WTC11 (cell line): ENCODE measurements at places on chromosomes 3 and 15.

DNA sequence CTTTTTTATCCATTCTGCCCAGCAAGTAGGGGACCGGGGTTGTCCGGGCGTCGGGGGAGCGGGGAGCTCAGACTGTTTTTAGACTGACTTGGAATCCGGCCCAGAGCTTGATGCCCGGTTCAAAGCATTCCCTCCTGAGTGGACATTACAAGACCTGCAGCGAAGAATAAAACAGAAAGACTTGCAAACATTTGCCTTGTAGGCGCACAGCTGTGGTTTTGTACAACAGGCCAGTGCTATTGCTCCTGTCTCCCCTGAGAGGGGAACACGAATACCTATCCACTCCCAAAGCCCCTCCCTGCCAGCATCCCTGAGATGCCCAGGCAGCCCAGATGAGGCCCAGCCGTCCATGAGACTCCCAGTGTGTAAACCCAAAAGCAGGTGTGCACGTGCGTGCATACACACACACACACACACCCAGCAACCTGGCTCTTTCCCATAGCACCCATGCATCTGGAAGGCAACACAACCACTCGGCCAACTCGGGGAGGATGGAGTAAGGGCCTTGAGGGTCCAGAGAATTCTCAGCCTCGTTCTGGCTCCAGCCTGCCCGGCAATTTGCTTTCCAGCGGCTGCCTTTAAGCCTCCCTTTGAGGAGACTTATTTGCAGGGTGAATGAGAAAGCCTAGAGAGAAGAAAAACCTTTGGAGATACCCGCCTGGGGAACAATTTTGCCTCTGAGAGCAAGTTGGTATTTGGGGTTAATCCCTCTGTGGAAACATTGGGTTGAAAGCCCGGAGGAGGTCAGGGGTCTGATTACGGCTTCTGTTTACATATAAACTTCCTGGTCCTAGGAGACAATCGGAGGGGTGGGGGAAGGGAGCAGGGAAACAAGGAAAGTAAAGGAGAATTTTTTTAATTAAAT lies 161.0 kb upstream of the HES1 start:
- peak; percentile 34 for DNase-seq

DNA sequence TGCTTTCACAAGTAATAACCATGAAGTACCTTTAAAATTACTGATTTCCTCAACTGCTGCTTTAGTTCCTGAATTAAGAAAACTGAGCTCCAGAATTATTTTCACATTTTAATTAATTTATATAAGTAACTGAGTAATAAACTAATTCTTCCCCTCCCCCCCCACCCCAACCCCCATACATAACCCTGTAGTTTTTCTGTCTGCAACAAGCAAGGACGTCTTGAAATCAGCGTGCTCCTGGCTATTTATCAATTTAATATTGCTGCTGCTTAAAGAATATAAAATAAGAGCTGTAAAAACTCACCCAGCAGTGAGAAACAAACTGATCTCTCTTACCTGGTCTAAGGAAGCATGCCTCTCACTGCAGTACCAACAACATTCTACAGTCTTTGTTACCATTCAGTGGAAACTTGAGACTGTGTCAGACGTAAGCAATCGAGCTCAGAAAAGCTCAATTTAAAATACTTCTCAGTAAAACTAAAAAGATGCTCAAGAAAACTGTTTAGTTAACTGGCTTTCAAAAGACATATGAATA lies 121.0 kb downstream of the TFDP2 start:
- no peak for DNase-seq

GRCh38 chr3:131505421-131505820 lies 2.6 kb upstream of the MRPL3 start:
- DNase-seq: no peak

GRCh38 chr3:66404197-66404596 lies 96.6 kb downstream of the LRIG1 start:
- DNase-seq: no peak

DNA sequence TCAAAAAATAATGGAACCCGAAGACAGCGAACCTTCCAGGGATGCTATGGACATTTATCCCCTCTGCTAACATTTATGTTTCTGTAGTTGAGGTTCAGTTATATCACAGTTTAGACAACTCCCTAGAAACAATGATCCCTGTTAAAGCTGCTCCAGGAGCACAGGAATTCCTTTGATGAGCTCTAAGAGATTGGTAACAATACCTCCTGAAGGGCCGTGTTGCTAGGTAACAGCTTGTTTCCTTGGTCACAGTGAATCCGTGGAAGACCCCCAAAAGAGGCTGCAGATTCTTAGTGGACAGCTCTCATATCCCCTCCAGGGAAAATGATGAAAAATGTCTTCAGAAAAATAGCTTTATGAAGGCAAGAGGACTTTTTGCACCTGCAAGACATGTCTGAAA lies 160.2 kb downstream of the SERPINI1 start:
- DNase-seq: peak; percentile 20

- no peak for DNase-seq
Measured at GRCh38 chr3:127949446-127950055, 34.5 kb downstream of the KBTBD12 start.

DNA sequence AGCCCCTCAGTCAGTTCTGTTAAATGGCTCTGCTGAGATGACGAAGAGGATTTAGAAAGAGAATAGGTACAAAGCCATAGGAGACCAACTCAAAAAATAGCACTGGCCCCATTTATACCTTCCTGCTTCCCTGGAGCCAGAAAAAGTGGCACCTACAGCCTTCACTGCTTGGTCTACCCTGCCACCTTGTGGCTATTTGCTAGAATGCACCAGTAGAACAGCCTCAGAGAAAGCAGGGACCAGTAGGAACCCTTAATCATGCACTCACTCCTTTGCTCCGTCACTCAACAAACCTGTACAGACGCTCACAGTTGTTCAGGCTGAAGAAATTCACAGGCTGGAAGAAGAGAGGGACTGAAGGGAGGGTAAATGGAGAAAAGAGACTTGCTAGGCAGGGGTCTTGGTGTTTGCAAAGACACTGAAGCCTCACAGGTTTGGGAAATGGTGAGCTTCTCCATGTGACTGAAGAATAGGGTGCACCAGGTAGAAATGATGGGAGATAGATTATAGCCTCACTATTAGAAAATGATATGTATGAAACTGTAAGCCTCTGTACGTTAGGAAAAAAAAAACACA lies 12.1 kb upstream of the RTP2 start:
- DNase-seq: peak; percentile 81

DNA sequence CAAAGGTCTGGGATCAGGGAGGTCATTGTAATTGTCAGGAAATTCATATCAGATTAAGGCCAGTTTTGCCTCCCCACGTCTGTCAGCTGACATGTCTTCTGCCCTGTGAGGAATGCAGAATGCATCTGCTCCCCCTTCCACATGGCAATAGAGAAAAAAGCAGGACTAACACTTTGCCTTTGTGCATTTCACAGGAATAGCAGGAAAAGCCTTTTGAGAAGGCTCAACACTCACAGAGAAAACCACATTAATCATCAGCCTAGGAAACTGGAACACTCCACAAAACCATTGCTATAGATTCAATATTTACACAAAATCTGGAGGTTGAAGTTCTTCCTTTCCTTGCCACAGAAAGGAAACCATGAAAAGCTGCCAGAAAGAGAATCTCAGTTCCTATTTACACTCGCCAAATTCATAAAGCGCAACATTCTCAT lies 165.2 kb upstream of the HES1 start:
- no peak for DNase-seq

DNA sequence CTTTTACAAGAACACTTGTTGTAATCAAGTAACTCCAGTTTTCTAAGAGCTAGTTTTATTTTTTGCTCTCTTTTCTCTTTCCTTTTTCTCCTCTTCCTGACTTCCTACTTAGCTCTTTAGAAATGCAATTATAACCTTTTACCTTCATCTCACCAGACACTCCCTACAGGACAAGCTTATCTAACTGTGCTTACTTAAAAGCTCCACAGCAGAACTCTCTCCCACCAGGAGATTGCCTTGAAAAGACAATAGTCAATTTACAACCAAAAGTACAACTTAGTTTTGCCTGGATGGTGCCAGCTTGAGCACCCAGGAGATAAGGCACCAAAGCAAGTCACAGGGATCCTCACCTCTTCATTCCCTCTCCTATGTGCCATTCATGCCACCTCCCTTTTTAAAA lies 573.8 kb upstream of the LMCD1 start:
- DNase-seq: no peak

GRCh38 chr3:7508821-7509220 lies 647.9 kb downstream of the GRM7 start:
- no peak for DNase-seq

DNA sequence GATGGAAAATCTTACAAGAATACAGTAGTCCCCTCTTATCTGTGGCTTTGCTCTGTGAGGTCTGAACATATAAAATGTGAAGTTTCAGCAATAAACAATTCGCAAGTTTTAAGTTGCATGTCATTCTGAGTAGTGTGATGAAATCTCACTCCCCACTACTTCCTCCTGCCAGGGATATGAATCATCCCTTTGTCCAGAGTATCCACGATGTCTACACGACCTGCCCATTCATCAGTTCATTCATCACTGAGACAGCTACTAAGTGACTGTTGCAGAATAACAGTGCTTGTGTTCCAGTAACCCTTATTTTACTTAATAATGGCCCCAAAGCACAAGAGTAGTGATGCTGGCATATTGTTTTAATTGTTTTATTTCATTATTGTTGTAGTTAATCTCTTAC lies 489.2 kb upstream of the UBE2E2 start:
- DNase-seq: no peak

DNA sequence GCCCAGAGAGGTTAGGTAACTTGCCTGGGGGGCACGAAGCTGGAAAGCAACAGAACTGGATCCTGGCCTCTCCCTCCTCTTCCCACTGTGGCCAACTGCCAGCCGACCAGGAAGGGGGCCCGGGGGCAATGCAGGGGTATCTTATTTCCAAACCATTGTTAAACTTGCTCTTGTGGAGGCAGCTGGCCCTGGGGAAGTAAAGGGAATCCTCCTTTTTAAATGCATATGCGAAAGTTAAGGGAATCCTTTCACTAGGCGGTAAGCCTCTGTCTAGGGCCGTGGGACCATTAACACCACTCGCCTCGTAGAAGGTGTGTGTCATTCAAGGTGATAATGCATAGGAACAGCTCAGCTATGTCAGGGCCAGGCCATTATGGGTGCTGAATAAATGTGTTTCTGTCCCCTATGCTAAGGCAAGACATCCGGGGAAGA lies 68.6 kb downstream of the ST6GAL1 start:
- peak; percentile 81 for DNase-seq

DNA sequence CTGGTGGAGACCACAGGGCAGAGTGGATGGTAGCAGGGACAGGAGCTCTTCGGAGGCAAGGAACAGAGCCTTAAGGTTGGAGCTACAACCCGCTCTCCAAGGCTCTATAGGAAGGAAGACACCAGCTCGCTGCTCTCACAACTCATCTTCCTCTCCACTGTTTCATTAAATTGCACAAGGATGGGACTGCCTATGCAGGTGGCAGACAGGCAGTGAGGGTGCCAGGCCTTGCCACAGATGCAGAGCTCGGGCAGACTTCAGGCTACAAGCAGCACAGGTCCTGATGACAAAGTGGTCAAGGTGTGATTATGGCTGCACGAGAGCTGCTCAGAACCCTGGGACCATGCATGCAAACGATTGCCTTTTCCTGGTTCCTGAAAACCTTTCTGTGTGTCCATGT lies 144.6 kb downstream of the FOXP1 start:
- no peak for DNase-seq

- DNase-seq: no peak
Measured at GRCh38 chr3:112327371-112327951, 5.5 kb upstream of the CD200 start.

GRCh38 chr15:74789741-74790079 lies 7.8 kb downstream of the CSK start:
- no peak for DNase-seq

DNA sequence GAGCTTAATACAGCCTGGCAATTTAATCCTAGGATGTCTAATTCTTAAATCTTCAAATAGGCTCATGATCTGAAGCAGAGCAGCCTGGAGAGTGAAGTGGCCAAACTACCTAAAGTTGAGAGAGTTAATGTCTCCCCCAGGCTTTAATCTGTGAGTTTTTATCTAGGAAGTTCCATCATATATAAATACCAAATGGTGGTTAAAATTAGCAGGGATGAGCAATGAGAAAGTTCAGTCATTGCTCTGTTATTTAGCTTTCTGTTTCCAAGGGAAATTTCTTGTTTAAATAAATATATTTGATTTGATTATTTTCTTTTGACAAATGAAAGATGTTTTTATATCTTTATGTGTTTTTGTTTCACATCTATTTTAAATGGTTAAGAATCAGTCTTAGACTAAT lies 274.4 kb upstream of the UMPS start:
- no peak for DNase-seq

DNA sequence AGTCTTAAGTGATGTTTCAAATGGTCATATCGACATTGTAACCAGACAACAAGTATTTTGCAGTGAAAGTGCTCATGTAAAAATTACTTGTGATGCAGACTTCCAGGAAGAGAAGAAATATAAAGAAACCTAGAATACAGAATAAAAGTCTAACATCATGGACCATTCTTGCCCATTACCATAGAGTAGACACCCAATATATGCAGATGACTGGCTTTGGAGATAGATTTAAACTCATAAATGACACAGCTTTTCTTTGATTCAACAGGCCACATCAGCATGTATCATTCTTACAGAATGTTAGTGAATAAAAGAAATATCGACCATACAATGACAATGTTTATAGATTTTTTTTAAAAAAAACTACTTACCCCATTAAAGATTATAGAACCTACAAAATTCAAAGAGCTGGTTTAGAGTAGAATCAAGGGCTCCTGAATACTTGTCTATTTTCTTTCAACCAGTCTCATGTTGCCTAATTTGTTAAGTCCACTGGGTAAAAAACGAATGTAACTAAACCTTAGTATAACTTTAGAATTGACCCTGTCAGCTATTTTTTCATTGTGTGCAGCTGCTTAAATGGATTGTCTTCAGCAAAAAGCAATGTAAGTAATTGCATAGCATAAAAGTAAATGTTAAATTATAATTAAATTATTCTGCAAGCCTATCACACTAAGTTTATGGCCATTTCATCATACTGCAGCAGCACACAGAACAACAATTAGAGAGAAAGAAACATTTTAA lies 268.7 kb upstream of the AGTR1 start:
- DNase-seq: no peak

DNA sequence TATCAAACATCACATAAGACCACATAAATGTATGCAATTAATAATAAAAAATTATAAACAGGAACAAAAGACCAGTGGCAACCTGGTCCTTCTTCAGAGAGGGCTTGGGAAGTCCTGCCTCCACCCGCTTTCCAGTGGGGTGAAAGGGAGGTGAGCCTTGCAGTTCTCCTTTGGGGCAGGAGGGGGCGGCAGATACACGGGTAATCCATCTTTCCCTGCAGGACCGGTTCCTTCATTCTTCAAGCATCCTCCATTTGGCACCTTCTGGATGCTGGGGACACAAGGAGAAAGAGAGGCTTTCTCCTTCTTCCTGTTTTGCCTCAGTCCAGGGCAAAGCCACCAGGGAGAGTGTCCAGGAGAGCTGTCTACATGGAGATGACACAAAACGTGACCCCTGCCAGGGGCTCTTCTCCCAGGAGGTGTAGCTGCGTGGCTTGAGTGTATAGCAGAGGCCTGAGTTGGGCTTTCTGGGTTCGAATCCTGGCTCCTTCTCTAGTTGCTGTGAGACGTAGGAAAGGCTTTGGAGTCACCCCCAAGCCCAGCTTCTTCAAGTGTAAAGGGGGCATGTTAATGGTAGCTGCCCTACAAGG lies 23.2 kb downstream of the RPLP1 start:
- peak; percentile 83 for DNase-seq

GRCh38 chr15:66097151-66098021 lies 156.2 kb downstream of the MEGF11 start:
- DNase-seq: no peak
